ENCODE measurements at places on chromosomes 1 and 21.
A peak's percentile ranks its signal among the peaks of the same experiment; 100 is the strongest.

DNA sequence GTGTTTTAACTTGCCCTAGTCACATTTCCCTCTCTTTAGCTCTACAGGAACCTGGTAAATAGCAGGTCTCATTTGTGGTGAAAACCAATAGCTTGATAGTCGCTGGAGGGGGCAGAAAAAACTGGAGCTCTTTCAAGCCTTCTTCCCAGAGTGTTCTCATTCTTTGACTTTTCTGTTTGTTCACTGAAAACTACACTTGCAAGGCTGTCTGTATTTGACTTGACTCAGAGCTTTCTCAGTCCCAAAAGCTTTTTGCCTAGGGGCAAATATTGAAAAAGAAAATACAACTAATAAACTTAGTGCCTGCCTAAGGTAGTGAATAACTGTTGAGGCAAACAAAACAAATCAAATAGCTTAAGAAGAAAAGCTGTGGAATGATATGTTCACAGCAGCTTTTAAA lies 217.1 kb upstream of the CHRM3 start:
- DNase-seq: no peak

DNA sequence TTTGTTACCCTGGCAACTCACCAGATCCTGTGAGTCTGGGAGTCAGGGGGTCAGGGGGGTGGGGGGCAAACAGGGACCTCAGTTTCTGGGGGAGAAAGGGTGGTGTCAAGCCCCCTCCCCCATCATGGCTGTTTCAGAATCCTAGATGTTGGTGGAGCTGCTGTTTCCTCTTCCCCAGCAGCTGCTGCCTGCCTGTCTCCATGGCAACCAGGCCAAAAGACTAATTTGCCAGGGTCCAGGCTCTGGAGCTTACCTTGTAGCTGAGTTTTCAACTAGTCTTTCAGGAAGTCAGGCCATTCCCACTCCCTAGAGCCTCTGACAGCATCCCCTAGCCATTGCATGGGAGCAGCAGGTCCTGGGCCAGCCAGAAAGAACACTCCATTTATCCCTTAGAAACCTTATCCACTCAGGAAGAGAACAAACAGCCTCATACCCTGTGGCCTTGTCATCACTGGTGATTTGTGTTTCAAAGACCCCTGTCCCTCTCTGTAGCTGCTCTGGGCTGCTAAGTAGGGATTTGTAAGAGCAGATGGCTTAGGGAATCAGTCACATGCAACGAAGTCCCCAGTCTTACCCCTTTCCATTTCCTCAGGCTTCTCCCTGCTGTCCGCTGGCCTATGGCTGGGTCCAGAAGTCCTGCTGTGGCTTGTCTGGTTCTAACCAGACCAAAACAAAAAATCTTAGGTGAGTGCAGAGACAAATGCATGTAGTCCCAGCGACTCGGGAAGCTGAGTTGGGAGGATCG lies 21.5 kb upstream of the STMN1 start:
- DNase-seq: no peak

DNA sequence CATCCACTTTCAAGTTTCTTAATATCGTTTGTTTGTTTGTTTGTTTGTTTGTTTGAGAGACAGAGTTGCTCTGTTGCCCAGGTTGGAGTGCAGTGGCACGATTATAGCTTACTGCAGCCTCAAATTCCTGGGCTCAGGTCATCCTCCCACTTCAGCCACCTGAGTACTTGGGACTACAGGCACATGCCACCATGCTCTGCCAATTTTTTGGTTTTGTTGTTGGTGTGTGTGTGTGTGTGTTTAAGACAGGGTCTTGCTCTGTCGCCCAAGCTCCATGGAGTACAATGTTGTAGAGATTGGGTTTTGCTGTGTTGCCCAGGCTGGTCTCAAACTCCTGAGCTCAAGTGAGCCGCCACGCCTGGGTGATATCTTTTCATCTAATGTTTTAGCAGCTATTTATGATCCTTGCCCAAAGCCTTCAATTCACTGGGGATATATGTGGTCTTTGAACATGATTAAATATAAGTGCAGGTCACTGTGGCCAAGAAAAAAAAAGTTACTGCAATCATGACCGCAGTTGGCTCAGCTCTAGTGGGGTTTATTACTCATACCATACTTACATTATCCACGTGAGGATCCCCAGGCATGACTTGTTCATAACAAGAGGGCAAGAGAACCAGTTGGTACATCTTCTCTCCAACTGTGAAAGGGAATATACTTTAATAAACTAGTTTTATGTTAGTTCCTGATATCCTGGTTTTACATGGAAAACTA lies 8.0 kb downstream of the RRP1B start:
- DNase-seq: peak; percentile 69

DNA sequence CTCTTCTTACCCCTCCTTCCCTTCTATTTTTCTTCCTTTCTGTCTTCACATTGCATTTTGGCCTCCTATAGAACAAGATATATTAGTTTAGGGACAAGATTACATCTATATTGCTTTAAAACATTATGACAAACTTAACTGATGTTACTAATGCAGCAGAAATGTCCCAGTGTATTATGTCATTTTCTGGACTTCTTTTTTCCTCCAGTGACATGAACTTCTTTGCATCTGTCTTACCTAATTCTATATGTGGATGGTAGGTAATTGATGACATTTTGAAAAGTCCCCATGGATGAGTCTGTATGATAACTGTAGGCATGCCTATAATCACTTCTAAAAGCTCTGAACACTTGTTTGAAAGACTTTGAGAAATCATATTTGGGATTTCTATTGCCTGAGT lies 89.5 kb downstream of the FNBP1L start:
- DNase-seq: no peak

GRCh38 chr1:233904633-233905415 lies at the start of gene SLC35F3:
Gene SLC35F3 (plus strand): TSS chr1:233904676.
- peak; percentile 65 for DNase-seq

DNA sequence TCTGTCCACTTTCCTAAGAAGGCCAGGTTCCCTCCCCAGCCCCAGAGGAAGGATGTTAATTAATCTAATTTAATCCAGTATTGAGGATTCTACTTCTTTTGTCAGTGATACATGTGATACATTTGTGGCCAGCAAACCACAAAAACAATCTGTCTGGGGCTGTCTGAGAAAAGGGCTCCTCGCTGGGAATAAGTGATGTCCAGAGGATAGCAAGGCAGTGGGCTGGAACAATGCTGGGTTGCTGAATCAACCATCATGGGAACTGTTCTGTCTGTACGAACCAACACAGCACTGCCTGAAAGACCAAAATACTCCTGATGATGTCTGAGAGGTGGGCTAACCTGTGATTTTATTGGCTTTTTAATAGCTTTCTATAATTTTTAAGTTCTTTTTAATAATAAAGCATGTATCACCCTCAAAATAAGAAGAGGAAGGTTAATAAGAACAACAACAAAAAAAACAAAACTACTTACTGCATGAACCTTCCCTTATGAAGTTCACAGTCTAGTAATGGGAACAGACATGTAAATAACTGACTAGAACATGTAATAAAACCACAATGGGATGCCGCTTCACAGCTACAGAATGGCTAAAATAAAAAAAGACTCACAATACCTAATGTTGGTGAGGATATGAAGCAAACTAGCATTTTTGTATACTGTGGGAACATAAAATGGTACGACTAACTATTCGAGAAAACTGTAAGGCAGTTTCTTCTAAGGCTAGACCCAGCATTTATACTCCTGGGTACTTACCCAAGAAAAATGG lies 11.4 kb upstream of the ADAR start:
- no peak for DNase-seq

- DNase-seq: no peak
Measured at GRCh38 chr21:37770461-37770860, 145.8 kb downstream of the KCNJ6 start.

DNA sequence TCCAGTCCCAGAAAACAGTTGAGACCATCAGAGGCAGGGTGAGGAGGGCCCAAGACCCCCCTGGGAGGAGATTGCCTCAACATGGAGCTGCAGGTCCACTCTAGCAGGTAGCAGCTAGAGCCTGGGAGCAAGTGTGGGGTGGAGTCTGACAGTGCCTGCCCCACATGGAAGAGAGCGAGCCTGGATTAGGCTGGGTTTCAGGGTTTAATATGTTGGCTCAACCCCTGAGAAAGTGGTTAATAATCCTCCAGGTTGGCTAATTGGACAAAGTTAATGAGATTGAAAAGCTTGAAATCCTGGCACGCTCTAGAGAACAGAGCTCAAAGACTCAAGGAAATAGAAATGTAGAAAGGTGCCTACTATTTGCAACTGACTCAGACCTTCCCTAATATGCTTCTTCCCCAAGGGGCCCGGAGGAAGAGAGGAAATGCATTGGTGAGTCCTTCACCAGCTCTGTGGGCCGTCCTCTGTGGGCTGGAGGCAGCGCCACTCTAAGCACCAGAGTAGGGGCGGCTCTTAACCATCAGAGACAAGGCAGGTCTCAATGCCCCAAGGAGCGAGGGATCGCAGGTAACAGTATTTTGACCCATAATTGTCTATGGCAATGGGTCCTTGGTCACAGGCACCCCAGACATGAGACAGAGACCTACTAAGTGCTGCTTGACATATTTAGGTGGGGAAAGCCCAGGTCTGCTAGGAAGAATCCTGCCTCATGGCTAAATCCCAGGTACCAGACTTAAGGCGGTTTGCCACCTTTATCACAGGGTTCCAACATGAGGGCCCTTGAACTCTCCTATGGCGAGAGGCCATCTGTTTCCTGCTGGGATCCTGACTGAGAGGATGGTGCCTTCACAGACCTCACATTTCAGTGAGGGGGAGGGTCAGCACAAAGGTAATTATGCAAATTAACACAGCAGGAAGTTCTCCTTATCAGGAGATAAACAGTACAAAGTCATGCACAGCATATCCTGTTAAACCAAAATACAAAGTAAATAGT lies 33.8 kb downstream of the RSPH1 start:
- no peak for DNase-seq
